SJCRH30 (cell line): ENCODE measurements at places on chromosomes 1 and 21.
A peak's percentile ranks its signal among the peaks of the same experiment; 100 is the strongest.

DNA sequence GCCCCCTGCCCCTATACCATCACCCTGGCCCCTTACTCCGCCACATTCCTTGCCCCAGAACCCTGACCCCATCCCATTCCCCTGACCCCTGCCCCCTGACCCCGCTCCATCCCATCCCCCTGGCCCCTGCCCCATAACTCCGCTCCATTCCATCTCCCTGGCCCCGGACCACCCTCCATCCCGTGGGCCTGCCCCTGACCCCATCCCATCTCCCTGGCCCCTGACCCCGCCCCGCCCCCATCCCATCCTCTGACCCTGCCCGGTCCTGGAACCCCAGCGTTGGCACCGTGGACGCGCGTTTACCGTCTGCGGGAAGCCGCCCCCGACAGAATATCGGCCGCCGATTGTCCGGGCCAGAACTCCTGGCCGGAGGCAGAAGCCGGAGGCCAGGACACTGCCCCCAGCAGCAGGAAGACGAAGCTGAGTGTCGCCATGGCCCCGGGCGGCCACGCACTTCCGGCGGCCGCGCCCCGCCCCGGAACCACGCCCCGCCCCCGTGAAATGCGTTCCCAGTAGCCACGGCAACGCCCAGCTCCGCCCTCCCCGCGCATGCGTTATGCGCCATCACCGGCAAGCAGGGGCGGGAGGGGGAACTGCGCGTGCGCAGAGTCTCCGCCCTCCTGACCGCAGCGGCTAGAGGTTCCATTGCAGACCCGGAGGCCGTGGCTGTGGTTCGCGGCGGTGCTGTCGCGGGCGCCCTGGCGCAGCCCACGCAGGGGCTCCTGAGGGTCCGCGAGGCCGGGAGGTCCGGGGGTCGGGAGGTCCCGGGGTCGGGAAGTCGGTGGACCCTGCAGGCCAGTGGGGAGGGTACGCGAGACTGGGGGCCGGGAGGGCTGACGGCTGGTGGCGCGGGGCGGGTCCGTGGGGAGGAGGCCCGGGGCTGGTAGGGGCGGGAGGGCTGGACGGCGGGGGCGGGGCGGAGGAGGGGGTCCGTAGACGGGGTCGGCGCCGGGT, at the start of gene POFUT2:
POFUT2 (minus strand) TSS at position 458 of the 954 bp plus-strand sequence; CDS start at position 434, 24 bp downstream.
- peaks cover 2% of the 10 kb centered on the region; the same call in 1 of the 2 replicates for H3K4me1 ChIP-seq
- H3K36me3 ChIP-seq: peaks cover 6% of the 10 kb centered on the region; the same call in 1 of the 2 replicates
- DNase-seq: peak; percentile 95
- peak within 1 kb of the TSS; percentile 93 for H3K4me3 ChIP-seq
- H3K27me3 ChIP-seq: no peaks in the 10 kb centered on the region

GRCh38 chr21:17819877-17820229, 697 bp upstream of the C21orf91 start:
- H3K4me1 ChIP-seq: 0 out of 2 replicates have a peak, but pooled peaks cover 4% of the 10 kb centered on the region
- no peak for DNase-seq
- peak overlapping the region; percentile 91 for H3K4me3 ChIP-seq
- H3K27ac ChIP-seq: peak overlapping the region; percentile 89
- H3K36me3 ChIP-seq: peaks cover 13% of the 10 kb centered on the region
- no peaks in the 10 kb centered on the region for H3K27me3 ChIP-seq

- DNase-seq: no peak
- no peak overlapping the region for H3K4me3 ChIP-seq
- H3K27ac ChIP-seq: no peak overlapping the region
- no peaks in the 10 kb centered on the region for H3K4me1 ChIP-seq
- no peaks in the 10 kb centered on the region for H3K36me3 ChIP-seq
Observed at GRCh38 chr1:204578867-204579664, 62.9 kb downstream of the MDM4 start.

GRCh38 chr1:2617971-2618470, 14.8 kb downstream of the MMEL1 start:
- DNase-seq: no peak
- no peaks in the 10 kb centered on the region for H3K36me3 ChIP-seq
- H3K4me3 ChIP-seq: no peak overlapping the region
- H3K27me3 ChIP-seq: peaks cover 24% of the 10 kb centered on the region
- H3K27ac ChIP-seq: no peak overlapping the region
- no peaks in the 10 kb centered on the region for H3K4me1 ChIP-seq

GRCh38 chr1:236451796-236452373, 57.8 kb downstream of the EDARADD start:
- H3K4me3 ChIP-seq: no peak overlapping the region
- H3K27me3 ChIP-seq: no peaks in the 10 kb centered on the region
- DNase-seq: peak; percentile 13
- H3K36me3 ChIP-seq: no peaks in the 10 kb centered on the region
